ENCODE measurements at places on chromosomes 1 and 21.

DNA sequence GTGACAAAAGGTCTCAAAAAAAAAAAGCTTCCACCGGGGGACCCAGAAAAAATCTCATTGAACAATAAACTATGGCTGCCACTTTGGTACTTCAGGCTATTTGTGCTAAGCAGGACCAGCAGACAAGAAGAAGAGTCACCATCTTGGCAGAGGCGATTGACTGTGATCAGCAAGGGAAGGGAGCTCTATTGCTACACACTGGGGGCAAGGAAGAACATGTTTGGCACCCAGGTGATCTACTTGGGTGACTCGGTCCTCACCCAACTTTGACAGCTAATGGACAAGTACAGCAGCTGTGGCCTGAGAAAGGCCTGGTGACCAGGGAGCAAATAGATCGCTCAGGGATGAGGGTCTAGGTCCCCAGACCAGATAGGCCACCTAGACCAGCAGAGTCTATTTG lies 53.4 kb upstream of the SRP9 start:
- DNase-seq: no peak

- no peak for DNase-seq
These were observed 78.9 kb downstream of the RHOU start for GRCh38 chr1:228814176-228814575.

GRCh38 chr1:82995951-82996350 lies 1003.0 kb downstream of the TTLL7 start:
- DNase-seq: no peak

DNA sequence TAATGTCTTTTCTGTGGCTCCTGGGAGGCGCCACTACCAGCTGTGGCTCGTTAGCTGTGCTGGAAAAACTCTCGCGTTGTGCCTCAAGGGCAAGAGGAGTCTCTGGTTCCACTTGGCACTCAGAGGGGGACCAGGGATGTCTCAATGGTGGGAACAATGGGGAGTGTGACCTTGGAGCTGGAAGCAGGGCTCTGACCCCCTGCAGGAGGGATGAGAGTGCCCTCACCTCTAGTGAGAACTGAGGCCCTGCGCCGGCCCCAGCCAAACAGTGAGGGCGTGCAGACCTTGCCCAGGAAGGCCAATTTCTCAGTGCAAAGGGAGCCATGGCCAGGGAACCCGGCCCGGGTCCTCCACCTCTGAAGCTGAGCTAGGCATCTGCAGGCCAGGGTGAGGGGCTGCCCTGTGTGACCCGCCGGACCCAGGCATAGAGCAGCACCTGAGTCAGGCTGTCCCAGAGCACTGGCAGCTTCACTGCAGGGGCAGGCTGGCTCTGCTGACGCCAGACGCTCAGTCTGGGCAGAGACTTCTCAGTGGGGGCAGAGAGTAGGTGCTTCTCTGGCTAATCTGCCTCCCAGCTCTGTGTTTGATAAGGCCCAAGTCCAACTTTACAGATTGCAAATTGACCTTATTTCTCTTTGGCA lies 1.8 kb downstream of the RD3 start:
- DNase-seq: no peak

DNA sequence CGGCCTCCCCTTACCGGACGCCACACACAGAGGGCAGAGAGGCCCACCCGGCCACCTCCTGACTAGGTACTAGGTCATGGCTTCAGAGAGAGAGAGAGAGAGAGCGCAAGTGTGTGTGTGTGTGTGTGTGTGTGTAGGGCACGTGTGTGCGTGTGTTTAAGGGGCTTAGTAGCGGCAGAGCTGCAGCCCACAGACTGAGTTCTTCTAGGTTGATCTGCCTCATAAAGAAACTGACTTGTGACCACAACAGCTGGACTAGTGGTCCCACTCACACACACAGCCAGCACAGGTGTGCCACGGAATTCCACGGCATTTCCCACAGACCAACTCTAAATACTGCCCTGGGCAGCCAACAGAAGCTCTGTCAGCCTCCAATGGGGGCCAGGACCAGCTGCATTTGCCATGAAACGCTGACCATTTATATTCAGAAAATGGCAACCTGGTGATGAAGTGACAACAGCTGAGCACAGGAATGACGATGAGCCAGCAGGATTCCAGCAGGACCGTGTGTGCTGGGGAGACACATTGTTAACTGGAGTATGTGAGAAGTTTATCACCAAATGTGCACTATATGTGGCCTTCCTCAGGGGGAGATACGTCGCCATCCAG lies 38.8 kb upstream of the GPR153 start:
- no peak for DNase-seq

- no peak for DNase-seq
These were observed 23.0 kb downstream of the GART start for GRCh38 chr21:33518899-33519298.

GRCh38 chr1:158005224-158005623 lies 11.8 kb downstream of the KIRREL1 start:
- no peak for DNase-seq

- DNase-seq: peak; percentile 37
These were observed 60.8 kb downstream of the ZNF684 start for GRCh38 chr1:40592107-40592803.

Data from SHP77 (cell line).